ENCODE measurements at places on chromosomes 13 and 19.

GRCh38 chr19:5302396-5302795 is 38.2 kb downstream of the PTPRS start:
- DNase-seq, result no peak

GRCh38 chr19:49430678-49431329 is 5.6 kb downstream of the GFY start:
- DNase-seq, result no peak

- DNase-seq, result no peak
These were observed at the start of gene ZFP28 for GRCh38 chr19:56538761-56539263. Gene ZFP28, plus strand, starts transcription at chr19:56538948. Its CDS starts 71 bp downstream, at chr19:56539019.

GRCh38 chr13:39985071-39985470 is 329.6 kb downstream of the COG6 start:
- DNase-seq, result no peak

GRCh38 chr19:50957587-50957986 is 4.7 kb upstream of the KLK5 start:
- DNase-seq, result no peak

- no peak for DNase-seq
These were observed 31.2 kb downstream of the GADD45B start for GRCh38 chr19:2507109-2507508.

DNA sequence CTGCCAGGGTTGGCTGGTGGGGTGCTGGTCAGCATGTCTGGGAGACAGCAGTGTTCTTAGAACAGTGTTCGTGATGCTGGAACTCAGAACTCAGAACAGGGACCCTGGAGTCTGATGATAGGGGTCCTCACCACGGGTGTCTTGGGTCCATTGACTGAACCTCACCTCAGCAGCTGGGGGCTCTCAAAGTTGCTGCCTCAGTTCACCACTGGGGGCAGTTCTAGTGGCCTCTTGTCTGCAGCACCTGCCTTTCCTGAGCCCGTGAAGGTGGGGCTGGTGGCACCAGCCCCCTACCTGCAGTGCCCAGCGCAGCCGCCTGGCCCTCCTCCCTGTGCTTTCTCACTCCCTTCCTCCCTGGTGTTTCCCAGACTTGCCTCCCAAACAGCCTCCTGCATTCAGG is 28.5 kb downstream of the SAFB start:
- DNase-seq, result no peak

- no peak for DNase-seq
These were observed 9.0 kb upstream of the THSD1 start for GRCh38 chr13:52414963-52415362.

DNA sequence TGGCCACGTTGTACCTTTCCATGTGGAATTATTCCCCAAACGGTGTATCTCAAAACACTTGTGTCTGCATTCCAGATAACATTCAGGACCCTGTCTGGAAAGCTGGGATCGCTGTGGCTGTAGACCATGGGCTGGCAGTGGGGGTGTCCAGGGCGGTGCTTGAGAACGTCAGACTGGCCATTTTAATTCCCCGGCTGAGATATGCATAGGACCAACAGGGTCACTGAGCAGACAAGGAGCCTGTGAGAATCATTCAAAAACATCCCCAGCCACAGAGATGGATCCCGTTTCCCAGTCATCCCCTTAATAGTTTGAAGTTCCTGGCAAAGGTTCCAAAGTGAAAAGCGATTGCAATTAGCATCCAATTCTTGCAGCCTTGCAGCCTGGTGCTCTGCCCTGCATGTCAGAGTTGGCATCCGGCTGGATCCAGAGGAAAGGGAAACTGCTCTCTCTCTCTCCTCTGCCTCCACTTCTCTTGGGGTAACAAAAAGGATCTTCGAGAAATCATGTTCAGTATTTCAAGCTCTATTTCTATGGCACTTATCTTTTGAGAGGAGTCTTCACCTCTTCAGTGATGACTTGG is 41.6 kb downstream of the IFT88 start:
- DNase-seq, result no peak

DNA sequence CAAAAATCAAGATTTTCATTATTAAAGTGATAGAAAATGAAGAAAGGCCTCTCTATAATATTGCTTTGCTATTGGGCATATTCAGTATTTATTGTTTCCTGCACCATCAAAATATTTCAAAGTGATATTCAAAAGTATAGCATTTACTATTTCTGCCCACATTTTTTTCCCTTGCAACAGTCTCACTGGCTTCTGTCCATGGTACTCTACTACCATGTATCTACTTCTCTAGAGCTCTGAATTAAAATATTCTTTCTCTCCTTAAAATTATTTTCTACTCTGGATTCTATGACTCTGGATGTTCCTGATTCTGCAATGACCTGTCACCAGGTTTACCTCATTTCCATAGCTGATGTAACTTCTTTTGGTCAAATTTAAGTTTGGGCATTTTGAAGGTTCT is 1508.3 kb upstream of the PRR20A start:
- DNase-seq, result no peak

- no peak for DNase-seq
These were observed 8.6 kb downstream of the TNFAIP8L1 start for GRCh38 chr19:4647676-4648644.

GRCh38 chr13:32175307-32175706 is 139.9 kb downstream of the ZAR1L start:
- no peak for DNase-seq

DNA sequence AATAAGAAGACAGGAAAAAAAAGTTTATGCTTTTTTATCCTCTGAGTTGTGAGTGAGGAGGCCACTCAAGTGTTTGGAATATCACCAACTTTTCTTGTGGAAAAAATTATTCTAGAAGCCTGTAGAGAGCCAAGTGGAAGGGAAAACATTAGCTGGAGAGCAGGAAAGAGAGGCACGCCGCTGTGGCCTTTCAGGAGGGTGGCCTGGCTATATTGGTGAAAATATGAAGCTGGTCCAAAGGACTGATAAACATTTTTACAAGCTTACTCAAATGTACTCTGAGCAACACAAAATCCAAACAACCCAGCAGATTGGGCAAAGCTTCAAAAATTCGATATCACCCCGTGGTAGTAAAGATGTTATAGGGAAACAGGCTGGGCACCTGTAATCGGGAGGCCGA is 2.3 kb upstream of the EIF3G start:
- DNase-seq, result no peak

GRCh38 chr13:21413013-21413412 is 46.1 kb downstream of the ZDHHC20 start:
- no peak for DNase-seq

DNA sequence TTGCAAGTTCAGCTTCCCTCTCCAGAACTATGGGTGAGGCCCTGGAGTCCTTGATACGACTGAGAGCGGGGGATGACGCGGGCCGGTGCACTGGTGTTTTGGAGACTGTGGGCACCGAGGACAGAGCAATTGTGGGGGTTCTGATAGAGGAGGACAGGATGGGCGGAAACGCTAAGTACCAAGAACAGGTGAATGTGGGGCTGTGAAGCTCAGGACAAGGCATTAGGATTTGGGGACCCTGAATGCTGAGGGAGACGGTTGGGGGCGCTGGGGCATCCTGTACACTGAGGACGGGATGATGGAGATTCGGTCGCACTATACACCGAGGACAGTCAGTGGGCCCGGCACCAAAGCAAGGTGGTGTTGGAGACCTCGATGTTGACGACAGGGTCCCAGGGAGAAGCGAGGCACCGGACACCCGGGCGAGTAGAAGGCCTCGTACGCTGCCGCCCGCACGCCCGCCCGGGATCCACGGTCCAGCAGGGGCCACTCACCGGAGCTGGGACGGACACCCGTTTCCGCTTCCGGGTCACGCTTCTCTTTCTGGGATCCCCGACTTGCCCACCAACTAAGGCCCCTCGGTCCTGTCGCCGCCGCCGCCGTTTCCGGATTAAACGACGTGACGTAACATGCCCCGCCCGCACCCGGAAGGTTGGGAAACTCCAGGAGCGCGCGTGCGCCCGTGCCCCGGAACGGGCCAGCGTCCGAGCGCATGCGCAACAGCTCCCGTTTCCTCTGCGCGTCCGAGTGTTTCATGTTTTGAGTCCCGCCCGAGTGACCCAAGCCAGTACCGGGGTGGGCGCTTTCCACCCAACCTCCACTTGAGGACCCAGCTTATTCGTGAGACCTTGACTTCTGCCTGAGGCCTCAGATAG is at the start of gene CHMP2A:
CHMP2A (minus strand) TSS at position 612 of the 875 bp plus-strand sequence. CDS start 893 bp downstream, outside the sequence.
- peak; percentile 98 for DNase-seq

DNA sequence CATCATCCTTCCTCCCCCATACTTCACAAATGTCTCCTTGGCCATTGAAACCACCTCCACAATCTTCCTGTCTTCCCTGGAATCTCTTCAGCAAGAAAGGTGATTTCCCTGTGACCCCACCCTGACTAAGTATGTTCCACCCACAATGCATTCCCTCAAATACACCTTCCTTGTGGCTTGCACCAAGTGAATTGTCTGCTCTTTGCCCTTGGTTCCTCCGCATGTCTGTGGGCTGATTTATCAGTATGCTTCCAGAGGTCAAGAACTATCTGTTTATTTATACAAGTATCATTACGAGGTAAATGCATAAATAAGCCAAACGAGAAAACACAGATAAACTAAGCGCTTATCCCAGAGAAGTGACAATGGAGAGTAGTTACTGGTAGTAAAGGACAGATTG is 45.4 kb upstream of the POMP start:
- no peak for DNase-seq

GRCh38 chr19:58480831-58481230 is 4.7 kb downstream of the ZNF446 start:
- no peak for DNase-seq

GRCh38 chr19:31340042-31341025 is 8.9 kb downstream of the TSHZ3 start:
- DNase-seq, result no peak

DNA sequence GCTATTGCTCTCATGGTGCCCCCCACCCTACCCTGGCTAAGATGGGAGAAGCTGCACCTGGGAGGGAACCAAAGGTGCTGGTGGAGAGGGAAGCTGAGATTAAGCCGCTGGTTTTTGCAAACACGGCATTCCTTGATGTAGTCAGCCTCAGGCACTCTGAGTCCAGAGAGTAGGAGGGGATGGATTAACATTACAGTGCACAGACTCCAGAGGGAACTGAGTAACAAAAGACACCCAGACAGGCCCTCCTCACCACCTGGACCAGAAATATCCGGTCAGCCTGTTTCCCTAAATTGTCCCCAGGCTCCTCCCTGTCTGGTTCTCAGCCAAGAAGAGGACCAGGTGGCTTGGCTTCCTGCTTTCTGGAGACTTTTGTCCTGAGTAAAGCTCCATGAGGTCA is 28.9 kb upstream of the PABPC3 start:
- no peak for DNase-seq

DNA sequence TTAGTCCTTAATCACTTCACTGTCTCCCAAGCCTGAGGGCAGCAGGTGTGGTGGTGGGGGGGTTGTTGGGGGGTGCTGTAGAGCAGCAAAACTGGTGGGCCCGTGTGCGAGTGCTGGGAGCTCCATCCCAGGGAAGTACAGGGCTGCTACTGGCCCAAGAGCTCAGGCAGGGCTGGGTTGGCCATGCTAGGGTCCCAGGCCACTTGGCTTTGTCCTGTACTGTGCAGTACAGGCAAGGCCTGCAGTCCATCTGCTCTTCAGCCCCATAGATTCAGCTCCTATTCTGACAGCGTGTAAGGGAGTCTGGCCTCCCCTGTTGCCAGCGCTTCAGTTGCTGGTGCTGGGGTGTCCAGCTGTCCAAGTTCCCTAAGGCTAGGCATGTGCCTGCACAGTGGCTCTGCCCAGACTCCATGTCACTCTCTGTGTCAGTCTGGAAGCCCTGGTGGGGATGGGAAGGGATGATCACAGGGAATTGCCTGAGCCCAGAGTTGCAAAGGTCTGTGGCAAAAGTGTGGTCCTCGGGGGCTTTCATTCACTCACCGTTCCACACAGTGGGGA is 1261.7 kb downstream of the EFNB2 start:
- no peak for DNase-seq

DNA sequence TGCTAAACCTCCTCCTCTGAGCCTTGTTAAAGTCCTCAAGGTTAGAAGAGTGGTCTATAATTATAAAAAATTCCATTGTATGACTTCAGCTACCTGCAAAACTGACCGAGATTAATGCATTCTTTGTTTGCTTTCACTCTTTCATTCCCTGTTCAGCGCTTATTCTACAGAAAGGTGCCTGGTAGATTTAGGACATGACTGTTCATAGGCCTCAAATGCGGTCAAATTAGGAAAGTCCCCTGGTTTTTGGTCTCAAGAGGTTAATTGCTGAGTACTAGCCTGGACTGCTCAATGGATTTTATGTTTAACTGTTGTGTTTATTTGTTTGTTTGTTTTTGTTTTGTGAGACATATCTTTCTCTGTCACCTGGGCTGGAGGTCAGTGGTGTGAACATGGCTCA is 35.4 kb downstream of the KL start:
- no peak for DNase-seq
